Activated B cell treated with CpG ODN at 0.5 μM for 24 hours (primary cell): ENCODE measurements at places on chromosomes 3 and 15.

DNA sequence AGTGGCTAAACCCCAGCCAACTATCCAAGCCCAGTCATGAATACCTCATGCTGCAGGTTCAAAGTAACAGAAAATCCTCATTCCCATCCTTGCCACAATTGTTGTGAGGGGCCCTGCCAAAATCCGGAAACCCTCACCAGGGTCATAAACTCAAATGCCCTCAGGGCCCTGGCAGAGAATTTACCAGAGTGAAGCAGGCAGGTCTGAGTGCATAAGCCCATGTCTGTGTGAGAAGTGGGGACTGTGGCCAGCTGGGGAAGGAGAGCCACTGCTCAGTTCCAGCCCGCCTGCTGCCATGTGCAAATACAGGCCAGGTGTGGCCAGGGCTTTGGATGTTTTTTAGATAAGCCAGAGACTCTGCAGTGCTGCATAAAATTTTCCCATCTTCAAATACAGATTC, 7.0 kb downstream of the CEP152 start:
- no peak for DNase-seq

DNA sequence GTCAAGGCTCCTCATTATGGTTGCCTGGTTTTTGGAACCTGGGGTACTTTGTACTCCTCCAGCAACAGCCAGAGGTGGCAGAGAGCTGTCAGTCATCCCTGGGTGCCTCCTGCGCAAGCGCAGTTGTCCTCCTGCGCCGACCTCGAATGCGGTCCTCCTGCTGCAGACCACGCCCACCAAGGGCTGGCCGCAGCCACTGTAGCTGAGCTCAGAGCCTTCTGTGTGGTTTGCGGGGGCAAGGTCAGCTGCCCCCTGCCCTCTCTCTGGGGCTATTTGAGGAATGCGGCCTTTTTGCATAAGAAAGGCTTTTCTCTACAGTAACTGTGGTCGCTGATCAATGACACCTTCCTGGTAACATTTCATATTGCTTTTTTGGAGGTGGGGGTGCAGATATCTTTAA, 131.3 kb upstream of the SNRPN start:
- DNase-seq: no peak

GRCh38 chr15:63405159-63405558, 23.5 kb upstream of the CA12 start:
- DNase-seq: no peak

DNA sequence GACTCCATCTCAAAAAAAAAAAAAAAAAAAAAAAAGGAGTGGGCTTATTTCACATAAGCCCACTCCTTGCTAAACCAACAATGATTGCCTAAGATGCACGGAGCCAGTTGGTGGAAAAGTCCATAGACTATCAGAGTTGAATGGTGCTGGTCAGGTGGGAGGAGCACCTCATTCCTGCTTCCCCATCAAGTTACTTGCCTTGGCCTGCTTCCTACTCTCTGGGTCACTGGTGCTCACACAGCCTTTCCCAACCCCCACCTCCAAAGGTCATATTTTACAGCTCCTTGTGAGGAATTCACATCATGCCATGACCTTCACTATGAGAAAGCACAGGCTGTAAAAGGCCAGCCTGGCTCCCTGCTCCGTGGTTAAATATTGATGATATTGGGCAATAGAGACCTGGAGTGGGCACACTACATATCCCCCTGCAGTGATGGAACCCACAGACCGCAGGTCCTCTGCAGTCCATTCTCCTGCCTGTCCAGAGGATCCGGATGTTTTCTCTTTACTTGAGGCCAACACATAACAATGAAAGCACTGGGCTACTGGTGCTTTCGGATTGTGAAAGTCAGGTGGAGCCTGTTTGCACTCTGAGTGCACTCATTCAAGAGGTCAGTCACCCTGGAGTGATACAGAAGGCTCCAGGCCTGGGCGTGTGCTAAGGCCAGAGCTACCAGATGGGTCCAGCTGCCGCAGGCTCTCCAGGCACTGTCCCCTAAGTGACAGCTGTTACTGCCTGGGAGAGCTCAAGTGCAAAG, at the start of gene SLC51B:
SLC51B (plus strand) TSS at position 664 of the 758 bp plus-strand sequence. CDS start 4,618 bp downstream, outside the sequence.
- DNase-seq: no peak

GRCh38 chr15:61764981-61765380, 295.3 kb downstream of the VPS13C start:
- DNase-seq: no peak

DNA sequence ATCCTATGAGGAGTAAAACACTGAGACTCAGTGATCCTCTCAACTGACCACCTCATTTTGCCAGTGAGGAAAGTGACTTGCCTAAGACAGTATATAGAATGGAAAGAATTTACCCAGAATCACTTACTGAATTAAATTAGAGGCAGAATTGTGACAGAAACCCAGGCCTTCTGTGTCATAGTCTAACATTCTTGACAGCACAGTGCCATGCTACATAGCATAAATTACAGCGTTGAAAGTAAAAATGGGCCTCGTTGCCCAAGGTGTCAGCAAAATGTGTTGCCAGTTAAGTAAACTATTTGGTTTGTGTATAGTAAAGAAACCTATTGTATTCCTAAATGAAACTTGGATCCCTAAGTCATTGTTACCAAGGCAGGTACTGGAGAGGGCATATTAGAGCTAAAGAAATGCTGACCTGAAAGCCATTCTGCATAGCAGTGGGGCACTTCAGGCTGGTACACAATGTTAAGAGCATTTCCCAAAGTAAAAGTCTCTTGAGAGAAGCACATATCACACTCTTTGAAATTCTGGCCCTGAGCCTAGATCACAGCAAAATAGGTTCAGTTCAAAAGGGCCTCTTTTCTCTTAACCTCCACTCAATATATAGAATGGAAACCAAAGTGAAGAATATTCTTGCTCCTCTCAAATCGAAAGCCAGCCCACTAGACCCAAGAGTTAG, 53.8 kb downstream of the HMG20A start:
- DNase-seq: no peak

DNA sequence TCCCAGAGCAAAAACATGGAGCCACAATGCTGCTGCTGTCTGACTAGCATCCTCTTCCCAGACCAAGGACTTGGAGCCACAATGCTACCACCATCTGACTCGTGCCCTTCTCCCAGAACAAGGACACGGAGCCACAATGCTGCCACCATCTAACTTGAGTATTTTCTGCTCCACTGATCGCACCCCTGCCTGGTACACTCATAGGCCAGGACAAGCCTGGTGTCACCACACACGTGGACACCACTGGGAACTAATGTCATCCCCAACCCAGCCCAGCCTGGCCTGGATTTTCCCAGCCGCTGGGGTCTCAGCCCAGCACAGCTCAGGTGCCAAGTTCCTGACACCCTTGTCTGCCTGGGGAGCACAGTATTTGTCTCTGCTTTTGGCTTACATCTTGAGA, 52.7 kb upstream of the GRIP2 start:
- no peak for DNase-seq

DNA sequence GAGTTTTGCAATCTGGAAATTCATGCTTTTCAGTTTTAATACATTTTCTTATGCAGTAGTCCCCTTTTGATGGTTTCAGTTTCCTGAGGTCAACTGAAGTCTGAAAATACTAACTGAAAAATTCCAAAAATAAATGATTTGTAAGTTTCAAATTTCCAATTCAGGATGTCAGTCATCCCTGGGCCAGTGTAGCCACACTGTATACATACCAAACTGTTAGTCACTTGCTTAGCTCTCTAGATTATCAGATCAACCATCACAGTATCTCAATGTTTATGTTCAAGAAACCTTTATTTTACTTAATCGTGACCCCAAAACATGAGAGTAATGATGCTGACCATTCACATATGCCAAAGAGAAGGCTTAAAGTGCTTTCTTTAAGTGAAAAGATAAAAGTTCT, 715.5 kb downstream of the GBE1 start:
- DNase-seq: no peak

DNA sequence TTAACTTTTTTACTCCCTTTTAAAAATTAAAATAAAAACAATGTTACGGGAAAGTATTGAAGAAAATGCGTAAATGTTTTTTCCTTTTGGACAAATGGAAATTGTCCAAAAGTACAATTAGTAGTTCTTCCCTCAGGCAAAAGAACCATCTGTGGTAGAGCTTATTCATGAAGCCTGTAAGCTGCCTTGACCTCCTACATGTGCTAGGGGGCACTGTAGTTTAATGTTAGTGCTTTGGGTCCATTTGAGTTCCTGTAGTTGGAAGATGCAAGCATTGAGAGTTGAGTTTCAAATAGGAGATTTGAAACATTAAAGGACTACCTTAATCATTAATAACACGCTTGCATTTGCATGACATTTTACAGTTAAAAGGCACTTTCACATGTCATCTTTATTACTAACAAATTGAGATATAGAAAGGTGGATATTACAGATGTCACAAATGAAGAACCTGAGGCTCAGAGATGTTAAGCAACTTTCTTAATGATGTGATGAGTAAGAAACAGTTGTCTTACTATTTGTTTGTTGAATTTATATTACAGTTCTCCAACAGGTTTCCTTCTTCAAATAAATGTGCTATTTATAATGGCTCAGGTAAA, 1.8 kb upstream of the ZNF385D start:
- DNase-seq: no peak

DNA sequence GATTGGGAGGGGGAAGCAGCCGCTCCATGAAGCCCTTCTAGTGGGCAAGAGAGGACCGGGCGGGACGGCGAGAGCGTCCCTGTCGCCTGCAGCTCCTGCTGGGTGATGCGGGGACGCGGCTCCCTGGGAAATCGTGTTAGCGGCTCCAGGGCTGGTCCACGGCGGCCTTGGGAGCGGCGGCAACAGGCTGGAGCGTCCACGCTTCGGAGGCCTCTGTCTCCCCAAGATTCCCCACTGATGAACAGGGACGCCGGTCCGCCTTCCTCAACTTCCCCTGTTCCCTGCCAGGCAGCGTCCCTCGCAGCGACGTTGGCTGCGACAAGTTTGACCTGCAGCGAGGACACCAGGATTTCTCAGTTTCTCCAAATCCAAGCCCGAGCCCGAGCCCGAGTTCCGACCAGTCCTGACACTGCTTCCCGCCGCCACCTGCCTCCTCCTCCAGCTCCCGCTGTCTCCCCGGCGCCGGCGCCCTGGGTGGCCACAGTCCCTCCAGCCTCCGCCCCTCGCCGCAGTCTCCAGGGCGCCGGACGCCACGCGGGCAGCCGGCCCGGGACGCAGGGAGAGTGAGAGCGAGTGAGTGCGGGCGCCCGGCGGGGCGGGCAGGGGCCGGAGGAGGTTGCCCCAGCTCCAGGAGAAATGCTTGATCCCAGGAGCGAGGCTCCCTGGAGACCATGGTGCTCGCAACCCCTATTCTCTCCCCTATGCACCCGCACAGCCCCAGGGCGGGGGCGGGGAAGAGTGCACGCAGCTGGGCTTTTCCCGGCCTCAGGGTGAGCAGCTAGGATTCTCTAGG, 78.1 kb upstream of the RNF7 start:
- DNase-seq: no peak

DNA sequence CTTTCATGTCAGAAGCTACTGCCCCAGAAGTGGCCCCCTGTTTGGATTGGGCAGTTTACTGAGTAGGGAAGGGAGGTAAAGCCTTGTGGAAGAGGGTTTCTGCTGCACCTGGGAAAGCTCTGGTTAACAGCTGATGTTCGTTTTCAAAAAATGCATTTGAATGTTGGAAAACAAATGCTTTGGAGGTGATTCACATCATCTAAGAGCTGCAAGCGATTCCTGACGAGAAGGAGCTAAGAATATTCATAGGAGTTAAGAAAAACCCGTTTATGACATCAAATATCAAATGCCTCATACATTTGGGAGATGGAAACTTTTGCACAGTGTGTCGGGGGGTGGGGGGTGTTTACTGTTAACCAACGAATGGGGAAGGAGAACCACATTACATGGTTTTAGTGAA, 183.8 kb upstream of the NR2F2 start:
- DNase-seq: no peak

DNA sequence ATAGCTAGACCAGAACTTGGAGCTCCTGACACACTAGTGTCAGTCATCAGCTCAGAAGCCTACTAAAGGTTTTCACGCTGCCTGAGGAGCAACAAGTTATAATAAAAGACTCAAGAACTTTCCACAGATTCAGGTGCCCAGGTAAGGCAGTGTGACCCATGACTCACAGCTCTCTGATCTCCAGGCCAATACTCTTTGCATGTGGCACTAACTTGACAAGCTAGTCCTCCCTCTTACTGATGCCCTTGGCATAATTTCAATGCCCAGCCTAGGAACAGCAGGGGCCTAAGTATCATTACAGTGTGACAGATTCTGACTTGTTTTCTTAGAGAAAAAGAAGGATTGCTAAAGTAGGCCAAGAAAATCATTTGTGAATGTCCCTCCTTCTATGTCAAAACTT, 38.4 kb downstream of the MEIS2 start:
- DNase-seq: no peak

GRCh38 chr15:100502651-100503050, 26.1 kb downstream of the CERS3 start:
- no peak for DNase-seq

DNA sequence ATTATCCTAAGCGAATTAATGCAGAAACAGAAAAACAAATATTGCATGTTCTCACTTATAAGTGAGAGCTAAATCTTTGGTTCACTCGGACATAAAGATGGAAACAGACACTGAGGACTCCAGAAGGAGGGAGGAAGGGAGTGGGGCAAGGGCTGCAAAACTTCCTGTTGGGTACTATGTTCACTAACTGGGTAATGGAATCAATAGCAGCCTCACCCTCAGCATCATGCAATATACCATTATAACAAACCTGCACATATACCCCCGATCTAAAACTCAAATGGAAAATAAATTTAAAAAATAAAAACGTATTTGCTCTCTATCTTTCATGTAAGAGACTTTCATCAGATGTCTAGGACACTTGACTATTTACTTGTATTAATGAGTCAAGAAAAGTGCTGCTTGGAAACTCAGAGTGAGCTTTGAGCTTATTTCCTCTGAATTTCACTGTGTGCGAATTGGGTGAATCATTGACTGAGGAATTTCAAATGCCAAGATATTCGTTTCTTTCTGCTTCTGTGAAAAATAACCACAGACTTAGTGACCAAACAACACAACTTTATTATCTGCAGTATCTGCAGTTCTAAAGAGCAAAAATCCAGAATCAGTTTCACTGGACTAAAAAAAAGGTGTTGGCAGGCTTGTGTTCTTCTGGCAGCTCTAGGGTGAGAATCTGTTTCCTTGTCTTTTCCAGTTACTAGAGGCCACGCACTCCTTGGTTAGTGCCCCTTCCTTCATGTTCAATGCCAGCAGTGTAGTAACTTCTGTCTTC, 18.4 kb downstream of the TM4SF18 start:
- no peak for DNase-seq

- DNase-seq: no peak
These were observed 82.6 kb downstream of the PCCB start for GRCh38 chr3:136332776-136333175.

GRCh38 chr15:50501815-50502214, 44.7 kb downstream of the USP50 start:
- no peak for DNase-seq

- no peak for DNase-seq
These were observed 460.0 kb upstream of the RARB start for GRCh38 chr3:24968036-24968435.

GRCh38 chr3:183883291-183884096, 1.2 kb downstream of the PARL start:
- no peak for DNase-seq
